ENCODE measurements at places on chromosomes 1 and 21.

DNA sequence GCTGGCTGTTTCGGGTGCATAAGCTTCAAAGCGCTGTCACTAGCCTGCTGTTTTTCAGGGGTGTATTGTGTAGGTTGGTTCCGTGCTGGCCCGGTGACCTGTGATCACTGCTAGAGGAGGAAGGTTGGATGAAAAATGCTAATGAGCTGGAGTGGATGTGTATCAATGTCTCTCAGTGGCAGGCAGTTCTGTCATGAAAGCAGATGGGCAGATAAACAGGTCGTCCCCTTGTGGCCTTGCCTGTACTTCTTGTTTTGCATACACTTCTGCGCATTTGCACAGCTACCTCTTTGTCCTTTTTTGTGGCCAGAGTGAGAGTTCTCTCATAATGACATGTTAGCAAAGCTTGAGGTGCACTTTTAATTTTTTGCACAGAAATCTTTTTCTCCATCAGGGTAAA lies 2.9 kb downstream of the SELENON start:
- no peak for DNase-seq

- DNase-seq: no peak
Observed at GRCh38 chr1:91579658-91580228, 79.1 kb downstream of the CDC7 start.

GRCh38 chr1:218209351-218209861 lies 75.7 kb upstream of the RRP15 start:
- peak; percentile 84 for DNase-seq

DNA sequence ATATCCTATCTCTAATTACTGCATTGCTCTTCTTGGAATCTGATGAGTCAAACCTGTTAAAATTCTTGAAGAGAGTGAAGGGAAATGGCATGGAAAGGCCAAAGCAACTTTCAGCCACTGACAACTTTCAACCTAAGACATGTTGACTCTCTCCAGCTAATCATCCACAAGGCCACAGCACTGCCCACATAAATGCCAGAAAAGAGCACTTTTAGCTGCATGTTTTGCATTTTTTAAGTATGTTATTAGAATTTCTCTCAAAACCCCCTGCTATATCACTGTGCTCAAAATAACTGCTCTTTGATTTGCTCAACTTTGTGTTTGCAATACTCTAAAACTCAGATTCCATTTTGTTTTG lies 352.5 kb downstream of the ADGRL2 start:
- no peak for DNase-seq

DNA sequence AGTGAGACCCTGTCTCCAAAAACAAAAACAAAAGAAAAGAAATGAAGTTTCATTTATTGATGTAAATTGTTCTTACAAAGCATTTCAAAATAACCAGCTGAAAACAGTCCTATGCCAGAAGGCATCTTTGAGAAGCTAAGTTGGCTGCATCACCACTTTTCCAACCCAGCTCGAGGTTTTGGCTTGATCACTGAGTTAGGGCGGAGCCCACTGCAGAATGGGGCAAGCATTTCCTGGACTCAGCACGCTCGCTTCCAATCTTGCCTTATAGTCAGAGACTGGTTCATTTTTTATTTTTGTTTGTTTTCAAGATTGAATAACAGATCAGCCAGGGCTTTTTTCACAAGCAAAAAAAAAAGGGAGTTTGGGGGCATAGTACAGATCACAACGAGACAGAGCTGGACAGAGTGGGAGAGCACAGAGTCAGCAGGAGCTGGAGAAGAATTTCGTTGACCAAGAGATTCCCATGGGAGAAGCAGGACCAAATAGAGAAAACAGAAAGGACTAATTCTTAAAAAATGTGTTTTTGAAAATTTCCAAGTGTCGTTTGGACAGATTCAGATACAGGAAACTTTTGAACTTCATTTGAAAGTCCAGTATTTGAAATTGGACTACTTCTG lies 23.5 kb upstream of the COL6A1 start:
- DNase-seq: peak; percentile 95

DNA sequence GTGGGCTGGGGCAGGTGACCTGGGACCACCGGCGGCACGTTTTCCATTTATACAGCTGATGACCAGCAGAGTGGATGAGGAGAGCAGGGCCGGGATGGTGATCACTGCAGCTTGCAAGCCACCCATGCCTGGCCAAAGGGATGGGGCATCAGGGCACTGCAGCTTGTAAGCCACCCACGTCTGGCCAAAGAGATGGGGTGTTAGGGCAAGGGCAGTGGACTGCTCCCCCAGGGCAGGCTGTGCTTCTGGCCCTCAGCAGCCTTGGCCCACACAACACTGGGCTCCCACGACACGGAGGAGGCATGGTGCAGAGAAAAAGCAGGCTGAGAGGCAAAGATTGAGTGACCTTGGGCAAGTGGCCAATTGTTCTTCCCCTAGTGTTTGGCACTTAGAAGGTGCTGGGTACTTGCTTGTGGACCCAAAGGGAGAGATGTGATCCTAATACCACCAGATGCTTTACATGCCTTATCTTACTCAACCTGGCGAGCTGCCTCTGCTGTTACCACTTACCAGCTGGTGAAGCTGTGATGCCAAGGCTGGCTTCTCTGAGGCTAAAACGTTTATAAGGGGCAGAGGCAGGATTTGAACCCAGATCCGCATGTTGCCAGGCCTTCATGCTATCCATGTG lies 48.3 kb downstream of the TRIM62 start:
- DNase-seq: peak; percentile 37

- no peak for DNase-seq
Observed at GRCh38 chr1:40740997-40741736, 42.4 kb upstream of the KCNQ4 start.

- DNase-seq: no peak
Observed at GRCh38 chr1:218536296-218536986, 191.3 kb downstream of the TGFB2 start.

- peak; percentile 33 for DNase-seq
Observed at GRCh38 chr1:179883745-179884138, 1.7 kb downstream of the TOR1AIP1 start.

- DNase-seq: no peak
Observed at GRCh38 chr1:35615440-35615839, 25.9 kb downstream of the PSMB2 start.
